ENCODE measurements at places on chromosomes 4 and X. TPM values are rescaled to one million over a fixed set of nuclear protein-coding genes. Genes with fewer than 3 reads are reported as not detected.

Gene CLRN2
- not detected for total RNA-seq

Gene NUP54
- total RNA-seq, result 34.5 TPM

Gene CYTL1
- total RNA-seq, result 1.4 TPM

Gene NKX6-1
- total RNA-seq, result not detected

Gene DCAF8L2
- total RNA-seq, result not detected

Gene PDLIM5
- 75.8 TPM for total RNA-seq

Gene PPAT
- total RNA-seq, result 4.7 TPM

Gene GPR173
- total RNA-seq, result 0.56 TPM

Gene MAGEE1
- total RNA-seq, result 2.7 TPM

Gene GAGE2A
- not detected for total RNA-seq

Gene F8
- total RNA-seq, result 37.5 TPM

Gene AKAP14
- total RNA-seq, result 4.8 TPM

Gene CXorf49
- total RNA-seq, result not detected

Gene TMEM150C
- total RNA-seq, result 6.9 TPM

Gene FAM9A
- not detected for total RNA-seq

Gene TEX11
- not detected for total RNA-seq

Gene ZBTB33
- total RNA-seq, result 21.4 TPM

Gene LPAR4
- total RNA-seq, result 0.18 TPM

Gene SAGE1
- not detected for total RNA-seq

Gene FAM47E
- total RNA-seq, result 6.4 TPM

Gene DDIT4L
- total RNA-seq, result 0.92 TPM

Gene EDA2R
- 2.4 TPM for total RNA-seq

Gene NAAA
- total RNA-seq, result 26.4 TPM

Gene TASL
- 8.0 TPM for total RNA-seq

Gene CT45A10
- not detected for total RNA-seq

Gene HSFX1
- 2.2 TPM for total RNA-seq

Gene SMPX
- not detected for total RNA-seq

Gene C4orf36
- total RNA-seq, result 1.6 TPM

Gene ELOVL6
- 3.6 TPM for total RNA-seq

Gene CSAG1
- not detected for total RNA-seq

Gene ARX
- 0.53 TPM for total RNA-seq

Gene COL4A6
- total RNA-seq, result 1.8 TPM

Gene MAGEA11
- total RNA-seq, result not detected

Gene FGFBP2
- total RNA-seq, result 5.1 TPM

Gene RHOXF2B
- total RNA-seq, result not detected

Gene CNKSR2
- 4.6 TPM for total RNA-seq

Gene NAT8L
- total RNA-seq, result 0.24 TPM

Gene ALAS2
- total RNA-seq, result 0.89 TPM

Gene TMEM47
- 24.8 TPM for total RNA-seq

Gene MAOA
- total RNA-seq, result 159 TPM

Gene ZCCHC18
- 0.24 TPM for total RNA-seq

Gene CLDN22
- total RNA-seq, result not detected

Gene NPNT
- 217 TPM for total RNA-seq

Gene HMGN5
- total RNA-seq, result 2.9 TPM

Gene ADGRL3
- 6.0 TPM for total RNA-seq

Gene ARHGAP10
- 26.4 TPM for total RNA-seq

Gene GALNTL6
- not detected for total RNA-seq

Gene DSPP
- not detected for total RNA-seq

Gene MAOB
- 23.4 TPM for total RNA-seq

Gene GAB3
- total RNA-seq, result 17.4 TPM

Gene PPARGC1A
- 10.5 TPM for total RNA-seq

Gene TMLHE
- 15.3 TPM for total RNA-seq

Gene AMBN
- not detected for total RNA-seq

Gene GRIA2
- total RNA-seq, result not detected

Gene NCAPG
- 2.2 TPM for total RNA-seq

Gene TLR8
- 35.4 TPM for total RNA-seq

Gene XPNPEP2
- 2.9 TPM for total RNA-seq

Gene GAGE12H
- total RNA-seq, result not detected

Gene FGF16
- not detected for total RNA-seq

Gene DOCK11
- 76.2 TPM for total RNA-seq

Data from lower lobe of right lung (tissue), 2 donors.